Esophagus squamous epithelium (tissue), 5 donors: ENCODE measurements at places on chromosomes 5 and 9.

GRCh38 chr5:83049370-83049885 is 27.8 kb downstream of the TMEM167A start:
- H3K36me3 ChIP-seq = no peaks in the 10 kb centered on the region
- no peaks in the 10 kb centered on the region for H3K27me3 ChIP-seq
- no peak overlapping the region for H3K4me3 ChIP-seq
- no peak for DNase-seq
- H3K27ac ChIP-seq = no peak overlapping the region
- H3K4me1 ChIP-seq = no peaks in the 10 kb centered on the region

DNA sequence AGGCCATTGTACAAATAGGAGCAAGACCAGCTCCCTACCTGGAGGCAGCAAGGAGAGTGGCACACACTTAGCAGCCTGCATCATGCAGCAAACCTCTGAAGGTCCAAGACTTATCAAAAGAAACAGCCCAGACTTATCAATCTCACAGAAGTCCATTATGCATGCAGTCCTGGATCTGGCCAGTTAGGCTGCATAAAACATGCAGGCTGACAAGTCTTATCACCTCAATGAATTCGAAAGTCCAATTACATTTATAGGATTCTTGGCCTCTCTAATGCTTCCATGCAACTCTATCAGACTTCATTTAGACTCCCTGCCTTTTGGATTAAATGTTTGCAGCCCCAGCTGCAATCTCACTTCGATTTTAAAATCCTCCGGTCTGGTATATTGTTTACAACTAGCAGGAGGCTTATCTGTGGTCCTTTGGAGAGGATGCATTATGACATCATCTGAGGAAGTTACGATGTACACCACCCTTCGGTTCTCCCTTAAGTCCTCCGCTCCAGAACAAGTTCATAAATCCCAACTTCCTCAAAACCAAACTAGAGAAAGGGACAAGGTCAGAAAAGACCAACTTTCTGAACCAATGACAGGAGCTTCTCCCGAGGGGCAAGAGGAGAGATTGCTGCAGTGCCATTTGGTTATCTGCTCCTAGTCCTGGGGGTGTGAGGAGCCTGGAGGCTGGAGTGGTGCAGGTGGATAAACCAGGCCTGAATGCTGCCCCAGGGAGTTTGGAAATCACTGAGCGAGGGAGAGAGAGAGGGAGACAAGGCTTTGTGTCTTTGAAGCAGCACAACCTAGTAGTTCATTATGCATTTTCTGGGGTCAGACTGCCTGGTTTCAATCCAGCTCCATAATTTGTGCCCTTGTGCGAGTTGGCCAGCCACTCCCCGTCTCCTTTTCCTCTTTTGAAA is 313.9 kb downstream of the TLE1 start:
- no peaks in the 10 kb centered on the region for H3K27me3 ChIP-seq
- no peaks in the 10 kb centered on the region for H3K36me3 ChIP-seq
- H3K4me1 ChIP-seq = no peaks in the 10 kb centered on the region
- H3K4me3 ChIP-seq = no peak overlapping the region
- no peak for DNase-seq

- no peaks in the 10 kb centered on the region for H3K36me3 ChIP-seq
- DNase-seq = no peak
- no peak overlapping the region for H3K4me3 ChIP-seq
- no peaks in the 10 kb centered on the region for H3K27me3 ChIP-seq
- H3K27ac ChIP-seq = no peak overlapping the region
Observed at GRCh38 chr9:106066940-106067524, 372.7 kb downstream of the TMEM38B start.

- no peaks in the 10 kb centered on the region for H3K36me3 ChIP-seq
- H3K27me3 ChIP-seq = no peaks in the 10 kb centered on the region
- no peak for DNase-seq
- H3K27ac ChIP-seq = no peak overlapping the region
Observed at GRCh38 chr5:109703166-109703565, 13.4 kb downstream of the MAN2A1 start.

DNA sequence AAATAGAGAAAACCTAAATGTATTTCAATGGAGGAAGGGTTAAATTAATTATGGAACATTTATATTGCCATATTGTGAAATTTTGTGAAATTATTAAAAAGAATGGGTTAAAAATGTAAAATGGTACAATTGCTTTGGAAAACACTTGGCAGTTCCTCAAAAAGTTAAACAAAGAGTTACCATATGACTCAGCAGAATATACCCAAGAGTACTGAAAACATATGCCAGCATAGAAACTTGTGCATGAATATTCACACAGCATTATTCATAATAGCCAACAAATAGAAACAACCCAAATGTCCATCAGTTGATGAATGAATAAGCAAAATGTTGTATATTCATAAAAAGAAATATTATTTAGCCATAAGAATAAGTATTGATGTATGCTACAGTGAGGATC is 181.0 kb upstream of the MAST4 start:
- DNase-seq = no peak
- H3K4me3 ChIP-seq = no peak overlapping the region
- no peaks in the 10 kb centered on the region for H3K36me3 ChIP-seq
- H3K27ac ChIP-seq = no peak overlapping the region

GRCh38 chr5:151082282-151082902 is 1.6 kb upstream of the TNIP1 start:
- peaks cover 71% of the 10 kb centered on the region for H3K4me1 ChIP-seq
- H3K27me3 ChIP-seq = no peaks in the 10 kb centered on the region
- H3K27ac ChIP-seq = peak overlapping the region; percentile 99
- no peaks in the 10 kb centered on the region for H3K36me3 ChIP-seq

GRCh38 chr9:7186175-7186574 is 428.4 kb downstream of the KDM4C start:
- no peak for DNase-seq
- H3K27me3 ChIP-seq = no peaks in the 10 kb centered on the region
- H3K4me3 ChIP-seq = no peak overlapping the region
- no peak overlapping the region for H3K27ac ChIP-seq
- no peaks in the 10 kb centered on the region for H3K4me1 ChIP-seq

- H3K36me3 ChIP-seq = no peaks in the 10 kb centered on the region
- H3K4me1 ChIP-seq = no peaks in the 10 kb centered on the region
- no peak overlapping the region for H3K4me3 ChIP-seq
- no peak overlapping the region for H3K27ac ChIP-seq
- DNase-seq = no peak
- H3K27me3 ChIP-seq = no peaks in the 10 kb centered on the region
Observed at GRCh38 chr9:72635197-72635596, 113.8 kb downstream of the TMC1 start.

- H3K27ac ChIP-seq = peak overlapping the region; percentile 94
- no peaks in the 10 kb centered on the region for H3K27me3 ChIP-seq
- H3K36me3 ChIP-seq = no peaks in the 10 kb centered on the region
- H3K4me3 ChIP-seq = peak overlapping the region; percentile 49
- peaks cover 6% of the 10 kb centered on the region for H3K4me1 ChIP-seq
Observed at GRCh38 chr5:56481428-56482357, 248.6 kb upstream of the ANKRD55 start.

DNA sequence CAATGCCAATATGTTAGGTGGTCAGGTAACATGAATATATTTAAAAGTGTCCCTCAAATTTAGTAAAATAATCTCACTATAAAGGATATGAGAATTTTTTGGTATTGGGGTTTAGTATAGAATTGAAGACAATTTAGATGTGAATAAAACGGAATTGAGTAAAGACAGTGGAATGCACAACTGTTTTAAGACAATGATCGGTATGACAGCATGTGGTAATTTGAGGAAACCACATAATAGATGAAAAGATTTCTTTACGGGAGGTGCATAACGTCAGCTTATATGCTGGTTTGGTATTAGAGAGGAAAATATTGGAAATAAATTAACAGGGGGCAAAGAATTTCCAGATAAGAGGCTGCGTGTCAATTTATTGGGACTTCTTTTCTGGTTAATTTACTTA is 1043.2 kb downstream of the CDH18 start:
- no peak for DNase-seq
- no peak overlapping the region for H3K4me3 ChIP-seq
- H3K36me3 ChIP-seq = no peaks in the 10 kb centered on the region
- H3K27me3 ChIP-seq = no peaks in the 10 kb centered on the region
- no peak overlapping the region for H3K27ac ChIP-seq

GRCh38 chr5:98836175-98836574 is 62.7 kb downstream of the RGMB start:
- H3K27me3 ChIP-seq = no peaks in the 10 kb centered on the region
- no peaks in the 10 kb centered on the region for H3K4me1 ChIP-seq
- H3K36me3 ChIP-seq = no peaks in the 10 kb centered on the region

DNA sequence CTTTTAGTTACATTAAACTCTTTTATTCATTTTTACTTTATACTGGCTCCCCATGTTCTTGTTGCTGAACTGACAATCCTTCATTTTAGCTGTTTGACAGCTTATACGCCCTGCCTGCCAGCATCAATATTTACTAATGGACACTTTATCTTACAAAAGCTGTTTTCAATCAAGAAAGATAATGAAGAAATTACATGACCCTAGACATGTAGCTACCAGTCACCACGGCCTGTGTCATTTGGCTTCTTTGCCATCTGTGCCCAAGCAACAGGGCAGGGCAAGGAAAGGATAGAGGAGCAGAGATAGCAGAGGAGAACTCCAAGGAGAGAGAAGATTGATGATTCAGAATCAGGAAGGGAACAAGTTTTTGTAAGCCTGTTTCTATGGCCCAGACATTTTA is 647.3 kb downstream of the BRINP1 start:
- H3K27me3 ChIP-seq = no peaks in the 10 kb centered on the region
- DNase-seq = no peak
- no peaks in the 10 kb centered on the region for H3K4me1 ChIP-seq
- H3K27ac ChIP-seq = no peak overlapping the region

DNA sequence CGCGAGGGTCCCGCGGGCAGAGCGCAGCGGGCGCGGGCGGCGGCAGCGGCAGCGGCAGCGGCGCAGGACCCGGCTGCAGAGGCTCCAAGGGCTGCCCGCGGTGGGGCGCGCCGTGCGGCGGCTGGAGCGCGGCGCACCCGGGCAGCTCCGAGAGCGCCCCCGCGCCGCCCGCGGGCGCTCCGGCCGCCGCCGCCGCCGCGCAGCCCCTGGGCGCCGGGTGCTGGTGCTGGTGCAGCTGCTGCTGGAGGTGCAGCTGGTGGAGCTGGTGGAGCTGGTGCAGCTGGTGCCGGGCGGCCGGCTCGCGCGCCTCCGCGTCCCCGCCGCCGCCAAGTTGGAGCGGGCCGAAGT is 644 bp downstream of the IER5L start:
- H3K4me1 ChIP-seq = peaks cover 21% of the 10 kb centered on the region
- no peak for DNase-seq
- H3K36me3 ChIP-seq = no peaks in the 10 kb centered on the region
- no peaks in the 10 kb centered on the region for H3K27me3 ChIP-seq

- peaks cover 16% of the 10 kb centered on the region for H3K4me1 ChIP-seq
- no peak for DNase-seq
- H3K27me3 ChIP-seq = peaks cover 12% of the 10 kb centered on the region
- no peak overlapping the region for H3K27ac ChIP-seq
- no peak overlapping the region for H3K4me3 ChIP-seq
Observed at GRCh38 chr9:125372441-125373226, 111.0 kb downstream of the GAPVD1 start.

DNA sequence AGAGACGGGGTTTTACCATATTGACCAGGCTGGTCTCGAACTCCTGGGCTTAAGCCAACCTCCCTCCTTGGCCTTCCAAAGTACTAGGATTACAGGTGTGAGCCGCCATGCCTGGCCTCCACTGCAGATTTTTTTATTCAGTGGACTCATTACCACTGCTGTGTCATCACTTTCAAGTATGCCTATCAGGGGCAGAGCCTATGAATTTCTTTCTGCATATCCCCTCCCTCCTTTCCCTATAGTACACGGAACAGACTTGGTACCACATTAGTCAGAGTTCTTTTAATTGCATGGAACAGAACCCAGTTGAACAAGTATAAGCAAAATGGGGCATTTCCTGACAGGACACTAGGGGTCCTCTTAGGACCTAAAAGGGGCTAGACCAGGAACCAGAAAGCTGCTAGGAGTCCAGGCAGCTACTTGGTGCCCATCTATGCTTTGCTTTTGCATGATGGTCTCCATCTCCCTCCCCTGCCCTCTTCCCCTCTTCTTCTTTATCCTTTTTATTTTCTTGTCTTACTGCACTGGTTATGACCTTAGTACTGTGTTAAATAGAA is 5.8 kb downstream of the BSPRY start:
- no peak for DNase-seq
- peaks cover 24% of the 10 kb centered on the region for H3K36me3 ChIP-seq
- H3K4me3 ChIP-seq = no peak overlapping the region

- H3K27me3 ChIP-seq = no peaks in the 10 kb centered on the region
- peak overlapping the region; percentile 21 for H3K4me3 ChIP-seq
- no peaks in the 10 kb centered on the region for H3K4me1 ChIP-seq
Observed at GRCh38 chr5:131252824-131253171, 11.1 kb upstream of the CDC42SE2 start.

GRCh38 chr5:35902046-35902672 is 36.3 kb downstream of the CAPSL start:
- no peak overlapping the region for H3K4me3 ChIP-seq
- no peak overlapping the region for H3K27ac ChIP-seq
- H3K36me3 ChIP-seq = no peaks in the 10 kb centered on the region
- no peaks in the 10 kb centered on the region for H3K27me3 ChIP-seq
- DNase-seq = no peak
- no peaks in the 10 kb centered on the region for H3K4me1 ChIP-seq

GRCh38 chr5:73437101-73437776 is 11.3 kb downstream of the FOXD1 start:
- H3K4me3 ChIP-seq = peak overlapping the region; percentile 30
- H3K4me1 ChIP-seq = peaks cover 6% of the 10 kb centered on the region
- DNase-seq = no peak
- peak overlapping the region; percentile 69 for H3K27ac ChIP-seq
- peaks cover 37% of the 10 kb centered on the region for H3K27me3 ChIP-seq

DNA sequence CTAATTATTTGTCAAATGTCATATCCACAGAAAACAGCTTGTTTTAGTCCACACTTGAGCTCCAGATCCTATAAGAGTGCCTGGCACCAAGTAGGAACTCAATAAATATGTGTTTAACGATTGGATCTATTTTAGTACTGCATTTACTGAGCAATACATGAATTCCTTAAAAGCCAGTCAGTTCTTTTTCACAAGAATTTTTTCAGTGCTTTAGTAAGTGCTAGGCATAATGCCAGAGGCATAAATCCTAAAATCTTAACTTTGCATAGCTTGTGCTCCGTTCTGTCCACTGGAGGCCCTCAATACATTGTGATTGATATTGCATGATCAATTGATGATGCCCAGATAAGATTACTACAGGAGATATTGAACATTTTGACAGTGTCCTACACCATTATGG is 67.3 kb upstream of the PCSK5 start:
- no peak for DNase-seq
- H3K4me1 ChIP-seq = no peaks in the 10 kb centered on the region
- no peak overlapping the region for H3K27ac ChIP-seq
- no peak overlapping the region for H3K4me3 ChIP-seq
- H3K36me3 ChIP-seq = no peaks in the 10 kb centered on the region
- no peaks in the 10 kb centered on the region for H3K27me3 ChIP-seq

DNA sequence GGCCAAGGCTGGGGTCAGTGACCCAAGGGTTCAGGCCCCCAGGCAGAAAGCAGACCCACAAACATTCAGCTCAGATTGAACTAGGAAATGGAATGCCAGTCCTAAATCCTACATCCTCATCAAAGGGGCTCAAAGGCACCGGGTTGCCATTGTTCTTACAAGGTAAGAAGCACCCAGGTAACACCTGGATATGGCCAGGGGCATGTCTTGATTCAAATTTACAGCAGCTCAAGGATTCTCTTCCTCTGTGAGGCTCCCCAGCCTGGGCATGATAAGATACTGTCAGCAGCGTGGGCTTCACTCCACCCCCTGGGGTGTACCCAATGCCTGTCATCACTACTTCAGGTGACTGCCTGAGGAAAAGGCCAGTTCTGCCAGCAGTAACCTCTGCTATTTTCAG is 92.1 kb upstream of the FSTL4 start:
- DNase-seq = no peak
- H3K4me3 ChIP-seq = no peak overlapping the region
- H3K27ac ChIP-seq = no peak overlapping the region
- no peaks in the 10 kb centered on the region for H3K27me3 ChIP-seq
- H3K4me1 ChIP-seq = no peaks in the 10 kb centered on the region
